ENCODE measurements at places on chromosomes 1 and 21. TPM values are rescaled to one million over a fixed set of nuclear protein-coding genes. Genes with fewer than 3 reads are reported as not detected.

The LRRC53 gene
- not detected for total RNA-seq

The C4BPB gene
- total RNA-seq: 8.4 TPM

The SLC25A34 gene
- 0.23 TPM for total RNA-seq

The NBPF4 gene
- total RNA-seq: not detected

The APCS gene
- not detected for total RNA-seq

The SESN2 gene
- 15.1 TPM for total RNA-seq

The PDE4B gene
- 0.60 TPM for total RNA-seq

The ATP6V1G3 gene
- total RNA-seq: not detected

The ZNF281 gene
- total RNA-seq: 5.9 TPM

GRCh38 chr1:163999131-163999530 lies 559.9 kb upstream of the PBX1 start:
- DNase-seq: no peak

GRCh38 chr1:195948123-195948895 lies 659.9 kb downstream of the KCNT2 start:
- no peak for DNase-seq

DNA sequence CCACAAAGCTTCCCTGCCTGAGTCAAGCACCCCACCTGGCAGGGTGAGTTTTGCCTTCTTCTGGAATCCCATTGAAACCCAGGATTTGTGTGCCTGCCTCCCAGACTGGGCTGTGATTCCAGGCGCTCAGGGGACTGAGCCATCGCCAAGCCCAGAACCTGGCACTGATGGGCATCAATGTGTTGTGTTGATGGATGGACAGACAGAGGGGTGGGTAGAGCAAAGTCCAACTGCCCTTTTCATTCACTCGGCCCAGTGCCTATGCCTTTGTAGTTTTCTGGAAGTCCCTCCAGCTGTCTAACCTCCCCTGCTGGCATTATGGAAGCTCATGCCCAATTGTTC lies 66.0 kb upstream of the LAPTM5 start:
- no peak for DNase-seq

GRCh38 chr21:30616125-30616524 lies at the start of gene KRTAP20-1:
Gene KRTAP20-1, plus strand, starts transcription at chr21:30616425. Its CDS starts 30 bp downstream, at chr21:30616455.
- DNase-seq: no peak

DNA sequence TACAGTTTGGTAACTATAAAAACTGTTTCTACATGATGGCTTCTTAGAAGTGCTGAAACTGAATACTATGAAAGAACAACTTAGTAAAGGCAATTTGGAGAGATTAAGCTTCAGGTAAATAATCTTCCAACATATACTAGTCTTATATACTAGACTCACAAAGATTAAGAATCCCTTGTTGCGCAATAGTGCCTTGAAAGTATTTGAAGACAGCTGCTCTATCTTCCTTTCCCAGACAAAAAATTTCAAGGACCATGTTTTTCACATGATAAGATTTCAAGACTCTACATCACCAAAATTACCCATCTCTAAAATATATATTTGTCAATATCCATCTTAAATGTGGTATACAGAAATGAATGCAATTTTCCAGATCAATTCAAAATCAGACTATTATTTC lies 37.7 kb upstream of the ASPM start:
- DNase-seq: no peak

GRCh38 chr1:20663365-20663764 lies 2.2 kb upstream of the DDOST start:
- no peak for DNase-seq

- no peak for DNase-seq
Measured at GRCh38 chr1:60087681-60088080, 14.1 kb upstream of the C1orf87 start.

GRCh38 chr1:218482683-218483082 lies 137.5 kb downstream of the TGFB2 start:
- no peak for DNase-seq
